Ovary (tissue), 10 donors: ENCODE measurements at places on chromosomes 1 and 21. TPM values are rescaled to one million over a fixed set of nuclear protein-coding genes. Genes with fewer than 3 reads are reported as not detected.

GRCh38 chr1:157798211-157798610, 21.3 kb upstream of the FCRL2 start:
- no peak for DNase-seq

DNA sequence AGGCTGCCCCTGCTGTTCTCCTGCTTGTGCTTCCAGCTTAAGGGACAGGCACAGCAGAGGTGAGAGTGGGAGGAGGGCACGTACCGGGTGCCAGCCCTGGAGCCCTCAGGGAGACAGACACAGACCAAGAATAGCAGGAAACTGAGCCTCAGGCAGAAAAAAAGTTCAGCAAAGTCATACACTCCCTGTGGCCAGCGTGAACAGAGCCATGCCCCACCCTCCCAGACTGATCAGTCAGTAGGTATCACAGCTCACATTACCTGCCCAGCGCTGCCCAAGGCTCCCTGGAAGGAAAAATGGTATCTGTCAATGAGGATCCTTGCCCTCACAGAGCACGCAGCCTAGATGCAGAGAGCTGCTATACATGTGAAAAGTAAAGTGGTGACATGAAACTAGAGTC, 1.3 kb downstream of the UBL4B start:
- no peak for DNase-seq

DNA sequence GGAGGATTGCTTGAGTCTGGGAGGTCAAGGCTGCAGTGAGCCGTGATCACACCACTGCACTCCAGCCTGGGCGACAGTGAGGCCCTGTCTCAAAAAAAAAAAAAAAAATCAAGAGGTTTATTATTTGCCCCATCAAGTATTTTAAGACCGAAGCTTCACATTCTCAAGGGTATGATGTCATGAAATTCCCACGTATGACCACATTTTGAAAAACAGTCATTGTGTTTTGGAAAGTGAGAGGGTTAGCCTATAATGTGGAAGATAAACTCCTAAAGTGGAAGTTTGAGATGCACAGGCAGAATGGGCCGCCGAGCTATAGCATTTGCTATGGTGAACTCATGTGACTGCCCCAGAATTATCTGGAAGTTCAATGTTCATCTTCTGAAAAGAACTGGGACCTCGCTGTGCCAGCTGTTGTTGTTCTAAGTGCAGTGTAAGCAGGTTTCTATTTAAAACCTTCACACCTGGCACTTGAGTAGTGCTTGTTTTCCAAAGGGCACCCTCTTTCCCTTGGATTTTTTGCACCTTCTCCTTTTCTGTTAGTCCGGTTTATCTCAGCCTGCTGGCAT, 96.9 kb upstream of the SLC25A33 start:
- no peak for DNase-seq

DNA sequence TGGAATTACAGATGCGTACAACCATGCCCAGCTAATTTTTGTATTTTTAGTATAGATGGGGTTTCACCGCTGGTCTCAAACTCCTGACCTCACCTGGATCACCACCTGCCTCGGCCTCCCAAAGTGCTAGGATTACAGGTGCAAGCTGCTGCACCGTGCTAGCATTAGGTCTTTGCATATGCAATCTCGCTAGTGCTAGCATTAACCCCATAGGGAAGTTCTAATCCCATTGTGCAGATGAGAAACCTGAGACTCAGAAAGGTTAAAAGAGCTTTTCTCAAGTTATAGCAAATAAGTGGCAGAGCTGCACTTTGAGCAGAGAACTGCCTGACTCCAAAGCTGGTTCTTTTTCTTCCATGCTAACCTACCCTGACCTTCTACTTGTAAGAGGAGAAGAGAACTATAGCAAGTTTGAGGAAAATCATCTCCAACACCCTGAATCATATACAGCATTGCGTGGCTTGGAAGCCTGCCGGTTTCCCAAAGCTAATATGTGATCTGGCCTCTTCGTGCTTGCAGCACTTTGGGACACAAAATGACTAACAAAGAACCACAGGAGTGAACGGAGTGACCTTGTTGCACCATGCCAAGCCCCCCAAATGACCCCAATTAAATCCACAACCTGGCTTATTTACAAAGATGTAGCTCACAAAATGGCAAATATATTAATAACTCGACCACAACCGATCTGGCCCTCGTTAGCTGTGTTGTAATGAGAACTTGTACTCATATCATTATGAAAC, 185.1 kb downstream of the TM2D1 start:
- no peak for DNase-seq

DNA sequence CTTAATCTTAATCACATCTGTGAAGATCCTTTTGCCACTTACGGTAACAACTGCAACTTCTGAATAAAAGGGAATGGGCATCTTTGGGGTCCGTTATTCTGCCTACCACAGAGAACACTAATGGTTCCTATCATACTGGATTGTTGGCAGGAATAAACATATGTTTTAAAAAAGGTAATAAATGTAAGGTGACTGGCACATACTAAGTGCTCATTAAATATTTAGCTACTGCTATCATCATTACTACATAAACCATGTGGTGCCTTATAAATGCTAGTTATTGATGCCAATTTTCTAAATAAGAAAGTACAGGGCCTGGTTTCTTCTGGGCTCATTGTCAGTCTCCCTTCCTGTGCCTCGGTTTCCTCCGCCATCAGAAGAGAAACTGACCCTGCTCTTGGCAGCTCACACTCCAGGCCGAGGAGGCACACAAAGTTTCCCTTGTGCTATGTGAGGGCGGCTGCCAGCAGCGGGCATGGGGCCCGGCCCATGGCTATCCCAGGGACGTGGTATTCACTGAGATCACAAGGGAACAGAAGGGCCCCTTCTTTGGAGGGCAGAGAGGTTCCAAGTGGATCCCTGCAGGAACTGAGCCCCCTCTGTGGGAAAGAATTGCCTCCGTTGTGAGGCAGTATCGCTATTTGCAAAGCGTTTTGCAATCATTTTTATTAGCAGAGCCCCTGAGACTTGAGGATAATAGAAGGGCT, 26.2 kb downstream of the NAV1 start:
- DNase-seq: no peak

GRCh38 chr1:62084310-62084890, 110.2 kb upstream of the L1TD1 start:
- DNase-seq: no peak

DNA sequence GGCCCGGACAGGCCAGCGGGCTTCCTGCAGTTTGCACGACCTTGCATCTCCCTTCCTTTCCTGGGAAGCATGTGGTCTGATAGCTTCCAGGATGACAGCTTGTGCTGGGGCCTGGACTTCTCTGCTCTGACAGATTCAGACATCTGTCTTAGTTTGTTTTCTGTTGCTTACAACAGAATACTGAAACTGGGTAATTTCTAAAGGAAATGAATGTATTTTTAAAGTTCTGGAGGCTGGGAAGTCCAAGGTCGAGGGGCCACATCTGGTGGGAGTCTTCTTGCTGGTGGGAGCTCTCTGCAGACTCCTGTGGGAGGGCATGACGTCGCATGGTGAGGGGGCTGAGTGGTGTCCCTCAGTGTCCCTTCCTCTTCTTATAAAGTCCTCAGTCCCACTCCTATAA, 35.3 kb upstream of the TENT5B start:
- no peak for DNase-seq

- no peak for DNase-seq
These were observed 64.2 kb downstream of the MEF2D start for GRCh38 chr1:156436141-156437036.

The VWA5B1 gene
- total RNA-seq: 0.10 TPM

The RAB3B gene
- 4.0 TPM for total RNA-seq

The RPTN gene
- total RNA-seq: not detected

- peak; percentile 37 for DNase-seq
These were observed 147.6 kb upstream of the CAMK1G start for GRCh38 chr1:209435654-209436566.

- peak; percentile 20 for DNase-seq
These were observed 26.8 kb downstream of the PTTG1IP start for GRCh38 chr21:44846485-44847260.
